ENCODE measurements at places on chromosomes 11 and 22.
A peak's percentile ranks its signal among the peaks of the same experiment; 100 is the strongest.

GRCh38 chr11:35267504-35267903 is 128.5 kb downstream of the CD44 start:
- peak; percentile 80 for DNase-seq

DNA sequence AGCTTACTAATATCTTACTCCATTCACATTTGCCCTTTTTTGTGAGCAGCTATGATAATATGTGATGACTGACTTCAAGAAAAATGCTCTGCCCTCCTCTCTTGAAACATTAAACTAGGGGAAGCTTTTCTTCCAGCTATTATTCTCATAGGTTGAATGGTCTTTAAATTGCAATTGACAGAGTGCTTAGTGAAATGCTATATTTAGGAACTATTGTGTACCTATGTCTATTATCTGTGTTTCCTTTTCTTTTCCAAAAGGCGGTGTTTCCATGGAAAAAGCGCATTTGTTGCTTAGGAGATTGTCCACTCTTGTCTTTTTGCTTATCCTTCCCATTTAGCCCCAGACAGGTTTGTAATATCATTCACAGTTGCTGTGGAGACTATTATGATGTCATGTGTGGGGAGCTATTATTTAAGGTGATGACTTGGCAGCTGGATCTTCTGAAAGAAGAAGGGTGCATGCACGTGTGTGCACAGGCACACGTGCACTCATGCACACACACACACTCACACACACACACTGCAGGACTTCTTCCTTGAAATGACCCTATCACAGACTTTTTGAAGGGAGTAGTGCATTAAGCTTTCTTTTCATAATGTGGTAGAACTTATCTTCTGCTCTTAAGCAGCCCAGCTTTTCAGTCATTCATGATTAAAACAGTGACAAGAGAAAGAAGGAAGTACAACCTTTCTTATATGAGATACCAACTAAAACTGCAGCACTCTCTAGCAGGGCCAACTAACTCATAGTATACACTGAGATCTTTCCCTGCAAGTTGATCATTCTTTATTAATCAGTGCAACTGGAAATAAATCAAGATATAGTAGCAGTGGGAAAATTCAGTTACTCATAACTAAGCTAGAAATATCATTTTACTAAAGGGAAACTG is 340.8 kb upstream of the MTNR1B start:
- DNase-seq: no peak

DNA sequence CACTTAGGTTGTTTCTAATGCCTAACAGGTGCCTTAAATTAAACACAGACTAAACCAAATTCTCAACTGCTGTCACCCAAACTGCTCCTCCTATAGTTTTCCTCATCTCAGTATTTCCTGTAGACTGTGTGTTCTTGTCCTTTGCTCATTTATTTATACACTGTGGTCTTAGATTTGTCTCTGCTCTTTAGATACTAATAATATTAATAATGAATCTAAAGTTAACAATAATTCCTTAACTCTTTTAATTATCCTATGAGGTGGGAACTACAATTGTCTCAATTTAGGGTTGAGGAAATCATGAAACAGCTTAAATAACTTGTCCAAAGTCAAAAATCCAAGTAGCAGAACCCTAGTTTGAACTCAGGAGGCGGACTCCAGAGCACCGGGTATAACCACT is 43.9 kb upstream of the YPEL1 start:
- DNase-seq: peak; percentile 39

DNA sequence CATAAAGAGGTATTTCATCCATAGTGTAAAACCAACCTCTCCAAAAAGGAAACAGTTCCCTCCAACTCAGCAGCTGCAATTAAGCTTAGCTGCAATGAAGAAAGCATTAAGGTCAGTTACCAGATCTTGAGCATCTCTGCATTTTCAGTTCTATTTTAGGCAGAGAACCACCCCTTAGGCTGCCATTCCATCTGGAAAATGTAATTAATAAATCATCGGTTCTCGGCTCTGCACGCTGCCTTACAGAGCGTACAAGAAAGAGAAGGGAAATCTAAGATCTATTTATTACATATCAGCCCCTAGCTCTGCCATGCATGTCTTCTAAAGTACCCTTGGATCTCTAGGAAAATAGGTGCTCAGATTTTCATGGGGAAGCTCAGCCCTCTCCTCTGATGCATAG is 71.5 kb downstream of the RCN1 start:
- DNase-seq: no peak

GRCh38 chr22:41193829-41194228 is 11.3 kb upstream of the L3MBTL2 start:
- no peak for DNase-seq

GRCh38 chr22:25360891-25361645 is 141.6 kb downstream of the CRYBB2 start:
- DNase-seq: no peak

- no peak for DNase-seq
These were observed 26.5 kb upstream of the KRTAP5-7 start for GRCh38 chr11:71500601-71501021.

DNA sequence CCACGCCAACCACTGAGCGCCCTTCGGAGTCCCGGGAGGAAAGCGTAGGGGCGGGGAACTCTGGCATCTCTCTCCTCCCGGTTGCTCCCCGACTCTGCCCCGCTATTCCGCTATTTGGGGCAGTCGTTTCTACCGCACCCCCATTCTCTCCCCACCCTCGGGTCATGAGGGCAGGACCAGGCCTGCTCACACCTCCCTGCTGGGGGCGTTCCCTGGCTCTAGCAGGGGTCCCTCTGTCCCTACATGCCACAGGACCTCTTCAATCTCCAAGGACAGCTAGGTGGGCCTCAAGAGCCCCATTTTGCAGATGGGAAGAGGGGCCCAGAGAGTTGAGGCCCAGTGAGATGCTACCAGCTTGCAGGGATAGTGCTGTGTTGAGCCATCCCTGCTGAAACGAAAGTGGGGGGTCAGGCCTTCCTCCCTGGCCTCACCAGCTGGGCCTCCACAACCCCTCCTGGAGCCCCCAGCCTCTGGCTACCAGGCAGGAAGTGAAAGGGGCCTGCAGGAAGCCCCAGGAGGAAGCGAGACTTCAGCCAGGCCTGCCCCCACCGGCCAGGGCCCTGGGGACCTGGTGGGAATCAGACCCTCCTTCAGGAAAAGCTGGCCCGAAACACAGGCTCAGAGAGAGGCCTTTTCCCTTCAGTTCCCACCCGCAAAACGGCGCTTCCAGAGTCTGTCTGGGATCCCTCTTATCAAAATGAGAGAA is 5.5 kb upstream of the SHISA8 start:
- DNase-seq: no peak

DNA sequence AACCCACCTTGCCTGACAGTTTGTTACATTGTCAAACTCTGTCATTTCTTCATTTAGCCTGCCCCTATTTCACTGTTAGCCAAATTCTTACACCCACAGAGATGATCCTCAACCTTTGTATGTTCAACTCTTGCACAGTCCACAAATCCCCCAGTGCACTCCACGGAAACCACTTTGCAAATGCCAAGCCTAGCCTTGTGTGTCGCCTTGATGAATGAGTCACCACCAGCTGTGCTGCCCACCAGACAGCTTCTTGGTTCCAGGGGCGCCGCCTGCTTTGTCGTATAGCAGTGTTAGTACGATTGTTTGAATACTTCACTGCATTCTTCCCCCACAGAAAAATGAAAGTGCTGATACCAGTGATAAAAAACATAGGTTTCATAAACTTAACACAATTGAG is 686.3 kb downstream of the NTM start:
- peak; percentile 82 for DNase-seq

DNA sequence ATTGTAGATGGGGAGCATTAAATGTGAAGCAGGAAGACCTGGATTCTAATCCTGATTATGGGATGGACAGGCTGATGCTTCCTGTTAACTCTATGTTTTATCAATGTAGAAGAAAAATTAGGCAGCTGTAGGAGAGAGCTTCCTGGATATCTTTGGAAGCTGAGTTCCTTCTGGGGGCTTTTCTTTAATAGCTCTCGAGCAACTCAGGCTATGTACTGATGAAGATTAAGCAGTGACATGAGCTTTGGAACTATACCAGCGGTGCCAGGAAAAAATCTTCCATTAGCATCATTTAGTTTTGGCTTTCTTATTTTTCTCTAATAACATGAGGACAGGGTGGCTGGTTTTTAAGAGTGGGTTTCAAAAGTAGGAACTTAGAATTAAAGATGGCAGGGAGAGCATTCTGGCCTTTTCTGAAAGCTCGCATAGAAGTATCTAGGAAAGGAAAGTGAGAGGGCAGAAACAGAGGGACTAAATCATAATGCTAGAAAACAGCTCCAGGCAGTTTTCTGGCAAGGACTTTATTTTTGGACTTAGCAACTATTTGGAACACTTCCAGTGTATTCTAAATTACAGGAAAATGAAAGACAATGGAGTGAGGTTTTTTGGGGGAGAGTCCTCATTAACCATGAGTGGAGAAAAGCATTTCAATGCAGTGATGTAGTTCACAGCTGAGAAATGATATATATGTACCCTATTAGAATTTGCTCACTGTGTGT is 69.2 kb upstream of the RRM1 start:
- peak; percentile 76 for DNase-seq

GRCh38 chr11:86511086-86511551 is 136.4 kb downstream of the CCDC81 start:
- peak; percentile 41 for DNase-seq

- DNase-seq: no peak
These were observed 479.9 kb downstream of the INSC start for GRCh38 chr11:15594607-15595006.

Data from AG10803 (cell line).